ENCODE measurements at places on chromosomes 16 and 17.

GRCh38 chr17:46984341-46984740 is 5.3 kb upstream of the RPRML start:
- no peak for DNase-seq

GRCh38 chr16:23406546-23407240 is 46.3 kb downstream of the COG7 start:
- no peak for DNase-seq

DNA sequence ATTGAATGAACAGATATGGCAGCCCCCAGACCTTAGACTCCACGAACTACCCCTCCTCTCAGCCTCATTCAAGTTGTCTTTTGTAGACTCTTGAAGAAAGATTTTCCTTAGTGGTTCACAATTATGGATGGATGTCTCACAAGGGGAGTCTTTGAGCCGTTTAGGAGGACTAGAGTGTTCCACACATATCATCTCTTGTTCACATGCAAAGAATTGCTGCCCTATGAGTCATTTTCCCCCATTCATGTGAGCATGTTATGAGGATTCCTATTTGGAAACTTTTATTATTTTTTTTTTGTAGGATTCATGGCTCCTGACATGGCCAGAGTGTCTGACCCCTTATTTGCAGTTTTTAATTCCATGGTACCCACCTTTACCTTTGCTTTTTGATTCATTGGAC is 237.1 kb downstream of the SHISA9 start:
- no peak for DNase-seq

DNA sequence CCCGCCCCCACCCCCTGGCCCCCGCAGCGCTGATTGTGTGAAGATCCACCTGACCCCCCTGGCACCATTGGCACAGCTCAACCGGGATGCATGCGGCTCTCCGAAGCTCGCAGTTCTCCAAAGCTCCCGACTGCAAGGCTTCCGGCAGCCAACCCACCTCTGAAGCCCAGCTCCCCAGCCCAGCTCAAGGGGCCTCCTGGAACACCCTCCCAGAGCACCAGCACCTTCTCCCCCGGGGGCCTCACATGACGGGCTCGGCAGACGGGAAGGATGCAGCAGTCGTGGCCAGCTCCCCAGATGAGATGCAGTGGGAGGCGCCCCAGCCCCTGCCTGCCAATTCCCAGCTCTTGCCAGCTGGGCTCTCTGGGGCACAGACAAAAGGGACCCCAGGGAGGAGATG is 215.3 kb downstream of the ZNF423 start:
- no peak for DNase-seq

DNA sequence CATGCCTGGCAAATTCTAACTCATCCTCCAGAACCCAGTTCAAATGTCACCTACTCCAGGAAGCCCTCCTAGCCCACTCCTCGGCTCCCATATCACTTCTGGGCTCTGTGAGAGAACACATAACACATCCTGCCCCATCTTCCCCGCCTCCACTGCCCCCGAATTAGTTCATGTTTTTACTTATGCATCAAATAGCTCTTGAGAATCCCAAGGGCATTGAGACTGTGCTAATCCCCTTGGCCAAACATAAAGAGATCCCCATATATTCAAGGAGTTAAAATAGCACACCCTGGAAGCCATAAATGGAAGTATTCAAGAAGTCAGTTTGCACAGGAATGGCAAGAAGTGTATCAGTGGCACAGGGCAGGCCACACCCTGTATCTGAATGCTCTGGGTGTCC is 2.0 kb upstream of the CREBBP start:
- DNase-seq: no peak

DNA sequence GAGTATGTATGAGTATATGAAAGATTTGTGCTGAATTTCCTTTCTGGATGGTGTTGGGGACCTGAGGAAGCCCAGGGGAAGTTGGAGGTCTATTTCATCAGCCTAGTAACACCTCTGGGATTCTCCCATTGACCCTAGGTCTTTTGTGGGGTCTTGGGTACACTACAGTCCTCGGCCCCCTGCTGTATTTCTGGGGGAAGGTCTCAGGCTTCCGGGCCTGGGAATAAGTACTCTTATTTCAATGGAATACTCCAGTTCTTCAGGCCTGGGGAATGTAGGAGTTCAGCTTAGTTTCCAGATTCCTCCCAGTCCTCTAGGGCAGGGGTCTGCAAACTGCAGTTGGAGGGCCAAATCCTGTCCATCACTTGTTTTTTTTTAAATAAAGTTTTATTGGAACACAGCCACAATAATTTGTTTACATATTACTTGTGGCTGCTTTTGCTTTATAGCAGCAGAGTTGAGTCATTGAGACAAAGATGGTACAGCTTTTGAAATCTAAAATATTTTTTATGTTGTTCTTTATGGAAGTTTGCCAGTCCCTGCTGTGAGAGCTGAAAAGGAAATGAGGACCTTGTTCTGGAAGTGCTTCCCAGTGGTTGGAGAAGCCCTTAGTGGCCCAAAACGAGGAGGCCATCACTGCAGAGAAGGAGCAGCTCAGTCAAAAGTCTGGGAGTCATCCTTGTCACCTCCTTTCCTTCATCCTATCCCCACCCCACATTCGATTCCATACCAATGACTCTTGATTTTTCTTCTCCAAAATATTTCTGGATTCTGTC is 142.5 kb upstream of the HS3ST2 start:
- no peak for DNase-seq

DNA sequence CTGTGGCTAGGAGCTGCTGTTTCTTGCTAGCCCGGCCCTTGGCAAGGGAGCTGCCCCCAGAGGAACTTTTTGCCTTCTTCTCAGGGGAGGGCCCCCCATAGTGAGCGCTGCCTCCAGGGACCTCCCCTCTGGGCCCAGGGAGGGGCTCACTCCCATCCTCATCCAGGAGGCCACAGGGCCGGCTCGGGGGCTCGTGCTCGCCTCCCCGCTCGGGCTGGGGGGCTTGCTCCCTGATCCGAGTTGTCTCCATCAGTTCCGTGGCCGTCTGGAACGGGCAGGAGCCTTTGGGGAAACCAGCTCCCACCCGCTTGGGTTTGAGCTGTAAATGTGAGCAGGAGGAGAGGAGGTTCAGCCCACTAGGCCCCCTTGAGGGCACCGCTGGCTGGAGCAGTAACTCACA is 4.1 kb upstream of the SMIM5 start:
- no peak for DNase-seq

DNA sequence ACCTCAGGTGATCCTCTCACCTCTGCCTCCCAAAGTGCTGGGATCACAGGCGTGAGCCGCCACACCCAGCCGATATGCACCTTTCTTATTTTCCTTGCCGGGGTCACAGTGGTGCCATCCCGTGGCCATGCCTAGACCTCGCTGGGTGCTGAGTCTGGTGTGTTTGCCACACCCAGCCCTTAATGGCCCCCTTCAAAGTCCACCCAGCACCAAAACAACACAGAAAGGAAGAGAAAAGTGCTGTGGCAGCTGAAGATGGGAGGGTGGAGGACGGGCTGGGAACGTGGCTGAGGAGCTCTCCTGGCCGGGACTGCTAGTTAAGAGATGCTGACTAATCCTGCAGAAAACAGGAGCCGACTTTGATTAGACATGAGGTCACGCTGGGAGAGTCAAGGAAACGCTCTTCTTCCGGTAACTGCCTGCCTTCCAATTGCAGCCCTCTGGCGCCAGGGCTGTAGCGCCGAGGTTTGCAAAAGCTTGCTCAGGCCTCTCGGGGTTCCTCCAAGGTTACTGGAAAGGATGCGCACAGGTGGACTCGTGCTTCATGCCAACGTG is 10.9 kb downstream of the SLC43A2 start:
- DNase-seq: no peak

GRCh38 chr16:50858877-50859627 is 117.2 kb downstream of the CYLD start:
- DNase-seq: no peak

DNA sequence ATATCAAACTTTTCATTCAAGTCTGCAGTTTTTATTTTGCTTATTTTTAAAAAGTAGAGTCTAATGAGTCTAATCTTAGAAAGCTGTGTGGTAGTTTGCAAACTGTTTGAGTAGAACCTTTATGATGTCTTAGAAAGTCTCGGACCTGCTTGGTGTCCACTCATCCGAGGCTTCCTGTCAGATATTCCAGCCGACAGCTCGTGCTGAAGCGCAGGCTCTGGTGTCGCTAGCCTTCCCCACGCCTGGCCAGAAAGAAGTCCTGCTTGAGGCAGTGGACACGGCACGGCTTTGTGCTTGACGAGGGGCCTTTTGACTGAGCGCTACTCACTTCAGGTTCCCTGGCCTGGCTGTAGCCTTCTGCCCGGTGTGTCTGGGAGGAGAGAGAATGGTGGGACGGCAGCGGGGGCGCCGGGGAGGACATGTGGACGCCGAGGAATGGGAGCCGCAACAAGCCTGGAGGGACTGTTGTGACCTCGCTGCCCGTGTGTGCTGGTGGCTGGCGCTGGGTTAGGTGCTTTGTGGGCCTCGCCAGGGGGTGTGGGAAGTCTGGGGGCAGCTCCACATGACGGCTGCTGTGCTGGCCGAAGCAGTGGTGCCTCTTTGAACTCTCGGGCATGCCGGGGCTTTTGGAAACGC is 33.5 kb downstream of the BANP start:
- DNase-seq: no peak

All from CD4-positive, alpha-beta memory T cell (primary cell).